ENCODE measurements at places on chromosomes 4 and X.

- DNase-seq, result no peak
These were observed 27.9 kb downstream of the IQSEC2 start for GRCh38 chrX:53253293-53254020.

- DNase-seq, result no peak
These were observed 6.1 kb downstream of the GPR82 start for GRCh38 chrX:41730081-41730480.

GRCh38 chr4:72529148-72529822 is 39.7 kb downstream of the ADAMTS3 start:
- no peak for DNase-seq

DNA sequence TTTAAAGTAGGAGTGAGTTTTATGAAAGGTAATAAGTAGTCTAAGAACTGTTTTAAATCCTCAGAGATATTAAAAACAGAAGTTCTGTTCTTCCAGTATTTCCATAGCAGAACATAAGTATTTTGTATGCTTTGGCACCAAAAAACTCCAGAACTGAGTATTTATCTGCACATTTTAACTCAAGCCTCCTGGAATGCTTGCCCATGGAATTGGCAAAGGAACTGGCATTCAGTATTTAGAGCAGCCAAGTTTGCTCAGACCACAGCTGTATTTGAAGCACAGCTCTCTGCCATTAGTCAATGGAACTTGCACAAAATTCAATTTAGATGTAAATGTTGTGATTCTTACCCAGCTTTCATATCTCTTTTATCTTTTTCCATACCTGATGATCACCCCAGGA is 42.2 kb downstream of the NDNF start:
- no peak for DNase-seq

DNA sequence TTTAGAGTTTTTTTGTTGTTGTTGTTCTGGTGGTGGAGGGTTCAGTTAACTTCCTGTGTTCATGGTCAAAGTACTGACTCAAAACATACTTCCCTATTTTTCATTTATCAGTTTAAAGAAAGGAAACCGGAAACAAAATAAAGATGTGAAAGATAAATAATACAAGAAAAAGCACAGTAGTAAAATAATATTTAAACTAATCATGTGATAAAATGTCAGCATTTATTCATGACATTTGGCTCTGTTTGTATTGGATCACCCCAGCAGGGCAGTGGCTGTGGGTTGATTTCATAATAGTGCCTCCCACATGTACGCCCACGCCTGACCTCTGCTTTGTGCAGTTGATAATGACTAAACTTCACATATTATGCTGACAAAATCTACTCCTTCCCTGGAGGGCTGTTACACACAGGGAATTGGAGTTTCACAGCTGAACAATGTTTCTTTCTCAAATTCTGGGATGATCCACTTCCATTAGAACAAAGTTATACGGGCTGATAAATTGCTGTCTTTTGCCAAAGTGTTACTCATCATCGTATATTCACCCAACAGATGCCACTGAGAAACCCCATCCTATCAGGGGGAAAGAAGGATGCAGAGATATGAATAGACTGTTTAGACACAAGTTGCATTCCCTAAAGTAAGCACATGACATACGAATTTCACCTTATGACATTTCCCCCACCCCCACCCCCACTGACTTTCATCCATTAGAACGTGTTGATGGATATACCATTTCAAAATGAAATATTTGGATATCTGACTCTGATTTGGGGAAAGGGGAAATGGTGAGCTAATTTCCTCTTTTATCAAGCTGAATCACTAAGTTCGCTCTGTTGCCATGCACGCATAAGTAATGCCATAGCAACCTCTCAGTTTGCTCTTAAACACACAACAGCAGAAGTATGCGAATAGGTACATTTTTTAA is 48.3 kb downstream of the AMELX start:
- DNase-seq, result no peak

DNA sequence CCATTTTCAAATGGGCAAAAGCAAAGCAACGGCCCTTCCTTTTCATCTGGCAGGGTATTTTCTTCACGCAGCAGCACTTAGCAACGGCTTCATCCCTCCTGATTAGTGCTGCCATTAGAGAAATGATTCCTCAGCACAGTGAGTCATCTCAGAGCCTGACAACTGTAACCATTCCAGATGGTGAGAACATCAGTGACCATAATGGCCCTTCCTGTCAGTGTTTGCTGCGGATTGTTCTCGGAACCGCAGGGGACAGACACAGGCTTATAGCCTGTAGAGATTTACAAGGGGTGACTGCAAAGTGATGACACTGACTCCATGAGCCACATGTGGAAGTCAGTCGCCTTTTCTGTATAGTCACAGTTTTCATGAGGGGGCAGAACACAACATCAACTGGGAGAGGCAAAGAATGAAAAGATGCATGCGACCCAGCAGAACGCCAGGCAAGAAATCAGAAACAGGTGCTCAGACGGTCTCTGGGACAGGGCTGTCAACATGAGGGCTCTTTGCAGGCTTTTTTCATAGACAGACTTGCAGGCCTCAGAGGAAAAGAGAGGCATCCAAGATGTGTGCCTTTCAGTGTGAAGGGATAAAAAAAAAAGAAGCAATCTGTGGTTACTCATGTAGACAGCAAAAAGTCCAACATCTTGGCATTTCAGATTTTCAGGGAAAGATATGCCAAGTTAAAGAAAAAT is 69.9 kb upstream of the FBXW7 start:
- DNase-seq, result no peak

GRCh38 chr4:75948822-75949444 is 8.1 kb upstream of the NAAA start:
- DNase-seq, result no peak

- no peak for DNase-seq
These were observed 1.1 kb upstream of the HELT start for GRCh38 chr4:185016946-185017758.

GRCh38 chr4:114941503-114941902 is 171.9 kb downstream of the NDST4 start:
- no peak for DNase-seq

DNA sequence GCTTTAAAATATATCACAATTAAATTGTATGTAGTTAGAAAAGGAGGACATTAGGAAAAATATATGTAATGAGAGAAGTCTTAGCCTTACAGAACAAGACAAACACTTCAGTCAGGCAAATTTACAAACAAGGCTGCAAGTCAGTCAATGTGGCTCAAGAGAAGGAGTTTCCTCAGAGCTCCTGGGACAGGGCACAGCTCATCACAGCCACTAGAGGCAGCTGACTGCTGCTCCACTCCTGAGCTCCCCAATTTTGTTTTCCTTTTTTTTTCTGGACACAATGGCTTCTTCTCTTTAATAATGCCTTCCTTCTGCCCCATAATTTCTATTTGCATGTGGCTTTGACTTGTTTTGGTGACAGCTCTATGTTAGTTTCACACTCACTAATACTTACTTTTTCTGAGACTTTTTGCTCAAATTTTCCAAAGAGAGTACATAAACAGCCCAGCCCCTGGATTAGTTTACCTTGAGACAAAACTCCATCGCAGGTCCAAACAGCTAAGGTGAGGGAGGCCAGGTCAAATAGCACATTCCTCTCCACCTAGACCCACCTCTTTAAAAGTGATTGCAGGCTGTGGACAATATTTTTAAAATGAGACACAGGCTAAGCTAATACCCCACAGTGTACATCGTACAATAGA is 850.4 kb upstream of the FRG1 start:
- no peak for DNase-seq

GRCh38 chr4:41460641-41461040 is 77.3 kb upstream of the LIMCH1 start:
- DNase-seq, result no peak

GRCh38 chr4:62130637-62131036 is 930.5 kb downstream of the ADGRL3 start:
- no peak for DNase-seq

GRCh38 chrX:115642895-115643530 is 82.0 kb downstream of the PLS3 start:
- no peak for DNase-seq

DNA sequence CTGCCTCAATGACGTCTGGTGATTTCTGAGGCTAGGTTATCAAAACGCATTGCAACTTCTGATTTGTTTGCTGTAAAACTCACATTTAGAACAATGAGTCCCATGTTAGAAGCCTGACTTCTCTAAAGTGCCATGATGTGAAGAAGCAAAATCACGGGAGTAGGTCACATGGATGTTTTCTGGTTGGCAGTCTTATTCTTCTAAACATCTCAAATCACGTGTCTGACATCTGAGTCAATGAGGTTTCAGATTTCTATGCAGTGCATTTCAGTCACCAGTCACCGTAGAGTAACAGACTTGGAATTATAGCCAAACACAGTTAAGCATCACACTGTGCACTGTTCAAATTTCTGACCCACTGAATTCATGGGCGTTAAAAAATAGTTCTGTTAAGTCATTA is 482.1 kb downstream of the TMA16 start:
- no peak for DNase-seq

DNA sequence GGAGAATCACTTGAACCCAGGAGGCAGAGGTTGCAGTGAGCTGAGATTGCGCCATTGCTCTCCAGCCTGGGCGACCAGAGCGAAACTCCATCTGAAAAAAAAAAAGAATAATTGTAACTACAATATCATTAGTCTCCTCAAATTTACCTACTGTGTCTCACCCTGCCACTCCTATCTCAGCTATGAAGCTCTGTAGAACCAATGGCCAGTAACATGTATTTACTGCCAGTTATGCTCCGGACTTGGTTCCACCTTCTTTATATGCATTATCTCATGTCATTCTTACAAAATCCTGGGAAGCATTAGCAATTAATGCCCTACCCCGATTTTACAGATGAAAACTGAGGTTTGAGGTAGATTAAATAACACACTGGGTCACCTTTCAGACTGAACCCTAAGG is 7.0 kb upstream of the FAT1 start:
- no peak for DNase-seq

- DNase-seq, result no peak
These were observed 17.9 kb downstream of the VSIG4 start for GRCh38 chrX:66021765-66022631.

DNA sequence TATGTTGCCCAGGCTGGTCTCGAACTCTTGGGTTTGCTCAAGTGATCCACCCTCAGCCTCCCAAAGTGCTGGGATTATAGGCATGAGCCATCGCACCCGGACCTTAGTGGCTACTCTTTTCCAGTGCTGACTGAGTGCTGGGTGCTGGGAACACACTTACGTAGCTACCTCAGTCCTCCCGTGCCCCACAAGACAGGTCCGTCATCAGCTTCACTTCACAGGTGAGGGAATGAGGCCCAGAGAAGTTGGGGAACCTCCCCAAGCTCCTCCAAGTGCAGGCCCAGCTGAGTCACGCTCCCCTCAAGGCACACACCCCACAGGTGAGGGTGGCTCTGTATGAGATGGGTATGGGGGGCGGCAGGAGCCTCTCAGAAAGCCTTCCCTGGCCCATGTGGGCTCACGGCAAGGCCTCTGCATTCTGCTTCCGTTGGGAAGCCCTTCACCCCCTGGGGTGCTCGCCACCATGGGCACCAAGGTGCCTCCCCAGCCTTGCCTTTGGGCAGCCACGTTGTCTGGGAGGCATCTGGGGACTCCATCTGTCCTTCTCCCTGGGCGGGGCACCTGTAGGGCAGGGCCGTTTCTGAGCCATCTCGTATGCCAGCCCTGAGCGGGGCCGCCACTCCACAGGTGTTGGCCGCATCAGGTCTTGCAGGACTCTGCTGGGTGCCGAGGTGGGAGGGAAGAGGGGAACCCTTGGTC is 28.4 kb downstream of the NSG1 start:
- peak; percentile 56 for DNase-seq

- no peak for DNase-seq
These were observed 80.9 kb upstream of the MSANTD1 start for GRCh38 chr4:3168029-3168428.

GRCh38 chr4:6694177-6694901 is 661 bp downstream of the S100P start:
- DNase-seq, result peak; percentile 71

GRCh38 chrX:150544835-150545770 is 23.3 kb upstream of the MTM1 start:
- no peak for DNase-seq

- no peak for DNase-seq
These were observed 29.8 kb downstream of the YY2 start for GRCh38 chrX:21885568-21885967.

DNA sequence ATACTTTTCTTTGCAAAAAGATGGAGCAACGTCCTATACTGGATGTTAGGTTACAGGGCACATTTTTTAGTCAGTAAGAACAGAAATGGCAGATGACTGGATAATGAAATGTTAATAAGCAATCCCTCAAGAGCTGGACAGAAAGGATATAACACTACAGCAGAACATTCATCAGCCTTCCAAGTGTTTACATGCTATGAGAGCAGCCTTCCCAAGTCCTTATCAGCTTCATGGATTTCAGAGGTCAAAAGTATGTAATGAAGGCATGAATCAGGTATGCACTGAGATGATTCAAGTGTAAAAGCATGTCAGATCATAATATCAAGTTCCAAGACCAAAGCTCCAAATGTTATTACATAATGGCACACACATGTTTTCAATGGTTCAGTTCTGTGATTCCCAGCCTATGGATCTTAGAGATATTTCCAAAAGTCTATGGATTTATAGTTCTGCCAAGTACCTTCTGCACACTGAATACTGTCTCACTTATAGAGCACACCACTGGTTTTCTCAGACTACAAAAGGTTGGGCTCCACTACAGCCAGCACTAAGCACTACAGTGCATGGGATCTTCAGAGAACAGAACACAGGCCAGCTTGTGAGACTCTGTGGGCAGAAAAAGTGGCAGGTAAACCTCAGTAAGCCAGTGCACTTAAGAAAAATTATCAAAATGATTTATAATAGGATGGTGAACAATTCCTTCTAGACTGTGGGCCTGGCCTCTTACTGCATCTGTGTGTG is 49.2 kb downstream of the GPC4 start:
- no peak for DNase-seq

DNA sequence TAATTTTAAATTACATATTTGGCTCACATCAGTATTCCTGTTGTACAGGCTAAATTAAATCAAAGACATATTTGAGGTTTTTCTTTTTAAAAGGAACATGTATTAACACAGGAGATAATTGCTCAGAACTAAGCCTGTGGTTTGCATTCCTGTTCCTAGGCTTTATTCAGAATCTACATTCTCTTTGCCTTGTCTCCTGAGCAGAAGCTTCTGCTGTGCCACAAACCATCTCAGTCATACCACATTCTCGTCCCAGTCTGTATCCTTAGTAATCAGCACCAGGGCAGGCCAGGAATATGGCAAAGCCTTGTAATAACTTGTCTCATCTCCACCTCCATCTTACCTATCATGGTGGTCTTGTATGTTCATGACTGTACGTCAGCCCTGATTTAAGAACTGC is 162.8 kb downstream of the ARHGAP24 start:
- no peak for DNase-seq

- DNase-seq, result no peak
These were observed 86.3 kb downstream of the CEP44 start for GRCh38 chr4:174369985-174370384.

DNA sequence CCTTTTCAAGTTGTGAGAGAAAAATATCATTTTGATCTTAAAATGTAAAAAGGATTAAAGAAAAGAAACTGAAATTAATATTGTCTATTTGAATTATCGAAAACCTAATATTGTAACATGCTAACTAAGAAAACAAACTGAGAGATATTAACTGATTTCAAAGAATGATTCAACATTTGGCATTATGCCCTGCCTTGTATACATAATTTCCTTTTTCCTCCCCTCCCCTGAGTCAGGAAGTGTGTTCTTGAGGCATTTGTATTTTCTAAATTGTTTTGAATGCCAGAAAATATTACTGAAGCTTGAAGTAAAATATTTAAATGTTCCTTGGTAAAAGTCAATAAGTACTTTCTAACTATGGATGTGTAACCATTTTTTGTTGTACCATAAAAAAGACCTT is 49.4 kb downstream of the RPS6KA3 start:
- DNase-seq, result no peak
